Right cardiac atrium (tissue), 5 donors: ENCODE measurements at places on chromosomes 1 and 21.
A peak's percentile ranks its signal among the peaks of the same experiment; 100 is the strongest.

DNA sequence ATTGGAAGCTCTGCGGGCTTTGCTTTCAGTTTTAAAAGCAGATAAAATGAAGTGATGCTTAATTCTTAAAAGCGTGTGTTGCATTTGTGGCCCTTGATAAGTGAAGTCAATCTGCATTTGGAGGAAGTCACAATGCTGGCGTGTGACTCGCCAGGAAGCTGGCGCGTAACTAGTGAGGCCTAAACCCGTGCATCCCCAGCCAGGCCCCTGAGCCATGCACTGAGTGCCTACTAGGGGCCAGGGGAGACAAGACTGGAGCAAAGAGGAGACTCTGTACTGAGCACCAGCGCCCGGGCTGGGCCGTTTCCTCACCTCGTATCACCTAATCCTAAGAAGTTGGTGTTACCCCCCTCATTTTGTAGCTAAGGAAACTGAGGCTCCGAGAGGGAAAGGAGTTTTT lies 4.6 kb upstream of the DDOST start:
- no peak for DNase-seq

DNA sequence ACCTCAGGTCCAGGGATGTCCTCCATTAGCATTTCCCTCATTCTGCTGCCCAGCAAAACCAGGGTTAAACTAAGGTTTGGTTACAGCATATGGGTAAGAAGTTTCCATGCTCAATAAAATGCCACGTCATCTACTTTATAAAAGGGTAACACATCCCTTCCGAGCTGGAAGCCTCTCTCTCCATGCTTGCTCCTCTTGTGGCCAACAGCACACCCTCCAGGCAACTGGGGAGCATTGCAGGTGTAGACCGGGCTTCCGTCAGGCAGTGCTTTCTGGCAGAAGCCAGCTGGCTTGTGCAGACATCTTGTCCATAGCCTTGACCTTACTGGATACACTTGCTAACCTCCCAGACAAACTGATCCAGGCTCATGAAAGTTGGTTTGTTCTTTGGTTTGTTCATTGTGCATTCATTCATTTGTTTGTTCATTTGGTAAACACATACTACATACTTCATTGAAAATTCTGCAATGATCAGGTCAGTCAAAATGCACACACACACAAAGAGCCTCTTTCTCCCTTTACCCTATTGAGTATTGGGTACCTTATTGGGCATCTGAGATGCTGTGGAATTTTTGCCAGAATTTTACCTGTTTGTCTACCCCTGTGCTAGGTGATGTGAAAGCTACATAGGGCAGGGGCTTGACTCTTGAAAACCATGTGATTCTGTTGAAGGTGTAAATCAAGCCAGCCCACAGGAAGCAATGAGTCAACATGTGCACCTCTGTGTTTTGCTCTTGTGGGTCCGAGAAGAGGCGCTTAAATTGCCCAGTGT lies 422.8 kb downstream of the CAMTA1 start:
- DNase-seq, result no peak

- DNase-seq, result no peak
Measured at GRCh38 chr1:213686983-213687382, 300.8 kb upstream of the PROX1 start.

DNA sequence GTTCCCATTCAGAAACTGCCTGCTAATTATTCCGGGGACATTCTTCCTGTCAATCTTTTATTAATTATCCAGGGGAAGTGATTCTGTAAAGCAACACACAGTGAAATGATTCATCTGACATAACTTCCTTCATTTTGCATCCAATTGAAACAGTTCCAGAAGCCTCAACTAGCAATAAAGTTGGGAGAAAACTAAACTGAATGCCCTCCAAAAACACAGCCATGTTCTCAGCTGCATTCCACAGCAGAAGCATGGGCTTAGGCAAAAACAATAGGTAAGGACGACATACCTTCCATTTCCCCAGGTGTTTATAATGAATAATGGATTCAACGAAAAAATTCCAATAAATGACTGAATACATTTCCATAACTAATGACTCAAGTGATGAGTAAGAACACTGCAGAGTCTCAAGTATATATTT lies 36.9 kb upstream of the TARBP1 start:
- DNase-seq, result no peak

DNA sequence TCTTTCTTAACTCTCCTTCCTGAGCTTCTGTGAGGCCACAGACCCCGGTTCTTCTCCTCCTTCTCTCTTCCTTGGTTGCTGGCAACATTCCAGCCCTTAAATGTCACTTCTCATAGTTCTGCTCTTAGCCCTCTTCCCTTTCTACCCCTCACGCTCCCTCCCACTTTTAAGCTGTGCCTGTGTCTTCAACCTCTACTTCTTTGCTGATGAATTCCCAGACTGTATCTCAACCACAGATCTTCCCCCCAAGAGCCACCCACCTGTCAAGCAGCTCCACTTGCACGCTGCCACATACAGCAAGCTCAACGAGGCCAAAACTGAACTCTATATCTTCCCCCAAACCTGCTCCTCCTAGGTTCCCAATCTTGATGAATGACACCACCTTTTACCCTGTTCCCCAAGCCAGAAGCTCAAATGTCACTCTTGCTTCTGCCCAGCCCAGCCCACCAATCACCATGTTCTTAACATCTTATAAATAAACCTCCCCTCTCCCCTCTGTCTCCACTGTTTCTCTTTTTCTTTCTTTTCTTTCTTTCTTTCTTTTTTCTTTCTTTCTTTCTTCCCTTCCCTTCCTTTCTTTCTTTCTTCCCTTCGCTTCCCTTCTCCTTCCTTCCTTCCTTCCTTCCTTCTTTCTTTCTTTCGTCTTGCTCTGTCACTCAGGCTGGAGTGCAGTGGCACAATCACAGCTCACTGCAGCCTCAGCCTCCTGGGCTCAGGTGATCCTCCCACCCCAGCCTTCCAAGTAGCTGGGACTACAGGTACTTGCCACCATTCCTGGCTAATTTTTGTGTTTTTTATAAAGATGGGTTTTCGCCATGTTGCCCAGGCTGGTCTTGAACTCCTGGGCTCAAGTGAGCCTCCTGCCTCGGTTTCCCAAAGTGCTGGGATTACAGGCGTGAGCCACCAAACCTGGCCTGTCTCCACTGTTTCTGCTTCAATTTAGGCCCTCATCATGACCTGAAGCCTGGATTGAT lies 19.8 kb upstream of the PTP4A2 start:
- DNase-seq, result no peak

GRCh38 chr1:169180174-169180573 lies 73.7 kb downstream of the ATP1B1 start:
- no peak for DNase-seq

DNA sequence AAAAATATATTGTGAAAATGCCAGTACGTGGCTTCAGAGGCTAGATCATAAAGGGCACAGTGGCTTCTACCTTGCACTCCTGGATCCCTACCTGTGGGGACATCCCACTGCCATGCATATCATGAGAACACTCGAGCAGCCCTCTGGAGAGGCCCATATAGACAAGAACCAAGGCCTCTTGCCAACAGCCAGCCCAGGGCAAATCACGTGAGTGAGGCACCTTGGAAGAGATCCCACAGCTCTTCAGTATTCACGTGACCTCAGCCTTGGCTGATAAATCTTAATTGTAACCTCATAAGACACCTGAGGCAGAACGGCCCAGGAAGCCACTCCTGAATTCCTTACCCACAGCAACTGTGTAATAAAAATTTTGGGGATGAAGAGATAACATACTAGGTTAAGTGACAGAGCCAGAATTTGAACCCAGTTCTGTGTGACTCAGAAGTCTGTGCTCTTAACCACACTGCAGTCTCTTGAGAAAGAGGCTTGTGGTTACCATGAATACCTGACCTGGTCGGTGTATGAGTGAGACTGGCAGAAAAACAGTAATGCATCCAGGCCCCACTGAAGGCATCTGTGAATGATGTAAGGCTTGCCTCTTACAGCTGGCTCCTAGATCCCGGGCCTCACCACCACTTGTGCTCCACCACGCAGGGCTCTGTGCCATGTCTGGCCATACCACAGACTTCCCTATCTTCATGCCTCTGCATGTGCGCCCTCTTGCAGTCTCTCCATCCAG lies 6.9 kb upstream of the A3GALT2 start:
- no peak for DNase-seq

DNA sequence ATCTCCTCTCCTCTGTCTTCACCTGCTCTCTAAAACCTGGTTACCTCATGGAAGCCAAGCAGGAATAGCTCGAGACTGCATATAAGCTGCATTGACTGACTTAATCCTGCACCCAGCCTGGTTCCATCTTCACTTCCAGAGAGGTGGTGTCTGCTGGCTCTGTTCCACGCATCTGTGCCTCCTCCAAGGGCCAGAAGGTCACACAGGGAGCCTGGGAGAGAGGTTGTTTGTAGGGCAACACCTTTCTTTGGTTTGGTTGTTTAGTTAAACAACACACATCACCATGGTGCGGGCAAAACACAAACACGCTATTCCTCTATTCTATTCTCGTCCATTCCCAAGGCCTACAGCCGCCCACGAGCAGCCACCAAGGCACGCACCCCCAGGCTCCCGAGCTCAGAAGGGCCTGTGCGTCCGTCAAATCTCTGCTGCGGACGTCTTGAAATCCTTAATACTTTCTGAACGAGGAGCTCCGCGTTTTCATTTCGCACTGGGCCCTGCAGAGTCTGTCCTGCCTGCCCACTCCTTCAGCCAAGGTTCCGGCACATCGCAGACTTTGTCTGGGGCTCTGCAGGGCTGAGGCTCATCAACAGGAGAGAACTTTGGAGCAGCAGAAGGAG lies 116.2 kb downstream of the RIPK4 start:
- no peak for DNase-seq

GRCh38 chr1:179478370-179478769 lies 97.4 kb downstream of the NPHS2 start:
- DNase-seq, result no peak

DNA sequence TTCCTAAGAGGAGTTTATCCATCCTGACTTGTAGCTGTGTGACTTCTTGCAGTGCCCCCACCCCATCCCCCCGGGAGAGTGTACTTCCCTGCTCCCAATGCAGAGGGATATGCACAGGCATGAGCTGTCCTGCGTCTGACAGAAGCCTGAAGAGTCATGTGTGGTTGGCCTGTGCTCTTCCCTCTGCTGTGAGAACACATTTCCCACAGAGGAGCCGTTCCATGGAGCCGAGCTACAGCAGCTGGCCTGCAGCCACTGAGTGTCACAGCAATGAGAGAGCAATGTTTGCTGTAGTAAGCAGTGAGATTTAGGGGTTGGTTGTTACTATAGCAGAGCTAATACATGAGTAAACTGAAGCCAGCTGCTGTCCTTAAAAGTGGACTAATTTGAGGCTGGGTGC lies 22.0 kb downstream of the PARS2 start:
- DNase-seq, result no peak

DNA sequence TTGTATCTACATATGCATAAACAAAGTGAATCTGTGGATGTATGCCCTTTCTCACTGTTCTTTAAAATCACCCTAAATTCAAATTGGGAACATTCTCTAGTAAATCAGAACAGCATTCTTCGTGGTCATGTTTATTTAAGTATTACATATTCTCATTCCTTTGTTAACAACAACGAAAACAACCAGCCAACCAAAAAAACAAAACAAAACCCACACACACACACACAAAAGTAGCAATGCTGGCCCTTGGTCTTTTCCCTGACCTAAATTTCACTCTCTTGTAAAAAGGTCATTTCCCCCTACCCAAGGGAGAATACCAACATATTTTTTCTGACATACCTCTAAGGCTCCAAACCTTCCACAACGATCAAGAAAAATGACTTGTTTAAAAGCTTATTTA lies 102.6 kb downstream of the NRIP1 start:
- DNase-seq, result no peak

- no peak for DNase-seq
Measured at GRCh38 chr1:51551848-51552296, 32.8 kb upstream of the EPS15 start.

DNA sequence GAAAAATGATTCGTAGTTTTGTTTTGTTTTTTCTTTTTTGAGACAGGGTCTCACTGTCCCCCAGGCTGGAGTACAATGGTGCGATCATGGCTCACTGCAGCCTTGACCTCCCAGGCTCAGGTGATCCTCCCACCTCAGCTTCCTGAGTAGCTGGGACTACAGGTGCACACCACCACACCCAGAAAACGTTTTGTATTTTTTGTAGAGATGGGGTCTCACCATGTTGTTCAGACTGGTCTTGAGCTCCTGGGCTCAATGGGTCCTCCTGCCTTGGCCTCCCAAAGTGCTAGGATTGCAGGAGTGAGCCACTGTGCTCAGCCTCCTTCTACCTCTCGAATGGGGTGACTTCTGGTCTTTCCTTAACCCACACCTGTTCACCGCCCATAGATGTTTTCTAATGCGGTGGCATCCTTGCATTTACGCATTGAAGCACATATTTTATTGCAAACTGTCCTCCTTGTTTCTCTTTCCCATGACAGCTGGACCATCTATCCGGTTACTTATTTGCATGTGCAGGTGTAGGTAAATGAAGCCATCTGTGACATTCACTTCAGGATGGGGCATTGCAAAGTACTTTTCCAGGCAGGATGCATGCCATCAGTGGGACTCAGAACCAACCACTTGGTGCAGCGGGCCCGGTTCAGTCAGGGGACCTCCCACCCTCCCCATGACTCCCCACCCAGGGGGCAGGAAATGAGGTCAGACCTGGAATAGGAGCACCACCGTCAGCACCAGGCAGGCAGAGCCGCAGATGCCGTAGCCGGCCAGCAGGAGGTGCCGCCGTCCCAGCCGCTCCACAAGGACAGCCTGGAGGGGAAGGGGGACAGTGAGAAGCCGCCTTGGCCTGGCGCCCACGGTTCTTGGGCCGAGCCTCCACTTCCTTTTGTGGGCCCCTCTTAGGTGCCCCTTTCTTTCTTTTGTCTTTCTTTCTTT lies 16.5 kb downstream of the SLC2A7 start:
- DNase-seq, result peak; percentile 28

DNA sequence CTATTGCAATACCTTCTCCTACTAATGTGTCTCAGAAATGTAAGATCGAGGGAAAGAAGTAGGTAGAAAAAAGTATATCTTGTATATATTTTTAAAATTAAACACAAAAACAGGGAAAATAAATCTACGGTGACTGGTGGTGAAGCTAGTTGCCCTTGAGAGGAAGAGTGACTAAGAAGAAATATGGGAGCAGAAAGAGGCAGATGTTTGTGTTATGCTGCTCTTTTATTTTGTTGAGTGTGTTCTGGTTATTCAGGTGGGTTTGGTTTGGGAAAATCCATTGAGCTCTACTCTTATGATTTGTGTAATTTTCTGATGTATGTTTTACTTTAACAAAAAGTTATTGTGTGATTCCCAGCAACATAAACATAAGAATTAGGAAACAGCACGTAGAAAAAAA lies 444.9 kb upstream of the B3GALT2 start:
- DNase-seq, result no peak

DNA sequence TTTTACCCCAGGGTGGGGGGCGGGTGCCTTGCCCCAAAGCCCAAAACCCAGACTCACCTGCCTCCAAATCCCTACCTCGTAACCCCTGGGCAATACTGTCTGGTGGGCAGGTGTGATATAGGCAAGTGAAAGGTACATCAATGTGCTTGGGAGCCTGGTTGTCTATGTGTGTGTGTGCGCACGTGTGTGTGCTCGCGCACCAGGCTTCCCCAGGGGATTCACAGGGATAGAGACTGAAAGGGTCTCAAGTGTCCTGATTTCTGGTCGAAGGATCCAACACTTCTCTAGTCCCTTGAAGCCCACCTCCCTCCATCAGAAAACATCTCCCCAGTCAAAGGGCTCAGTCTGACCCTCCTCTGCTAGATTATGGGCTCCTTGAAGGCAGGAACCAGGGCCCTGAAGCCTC lies 28.9 kb upstream of the EPB41 start:
- no peak for DNase-seq
